WTC11 (cell line): ENCODE measurements at places on chromosomes 3 and 15.

- no peak for DNase-seq
Measured at GRCh38 chr3:129822679-129823078, 70.8 kb downstream of the TMCC1 start.

DNA sequence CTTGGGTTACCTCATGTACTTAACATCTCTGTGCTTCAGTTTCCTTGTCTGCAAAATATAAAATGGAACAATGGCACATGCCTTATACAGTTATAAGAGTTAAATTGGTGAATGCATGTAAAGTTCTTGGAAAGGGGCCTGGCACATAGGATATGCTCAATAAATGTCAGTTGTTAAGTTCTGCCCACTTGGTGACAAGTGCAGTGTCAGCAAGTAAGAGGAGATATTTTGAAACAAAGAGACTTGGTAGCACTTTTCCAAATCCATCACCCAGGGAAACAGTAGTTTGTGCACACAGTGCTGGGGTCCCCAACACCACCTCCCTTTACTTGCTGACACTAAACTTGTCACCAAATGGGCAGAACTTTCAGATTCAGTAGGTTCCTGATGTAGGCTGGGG, 19.1 kb downstream of the LRRC31 start:
- DNase-seq, result no peak

- no peak for DNase-seq
Measured at GRCh38 chr15:63530752-63531299, 26.4 kb downstream of the USP3 start.

- DNase-seq, result no peak
Measured at GRCh38 chr15:101056366-101057334, 137.5 kb downstream of the LRRK1 start.

DNA sequence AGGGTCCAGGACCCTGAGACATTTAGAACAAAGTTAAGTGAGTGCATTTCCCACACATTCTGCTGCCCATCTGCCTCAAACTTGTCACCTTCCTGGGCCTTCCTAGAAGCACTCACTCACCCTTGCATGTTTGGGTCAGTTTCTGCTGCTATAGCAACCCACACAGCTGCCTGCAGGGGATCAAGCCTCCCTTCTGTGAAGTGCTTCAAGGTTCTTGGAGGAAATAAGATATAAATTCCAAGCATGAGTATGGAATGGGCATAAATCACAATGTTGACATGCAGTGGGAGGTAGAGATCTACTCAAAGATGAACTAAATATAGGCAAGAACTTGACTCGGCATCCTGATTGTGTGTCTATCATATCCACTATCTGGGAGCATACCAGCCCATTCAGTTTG, 140.4 kb downstream of the SLC9A9 start:
- no peak for DNase-seq

GRCh38 chr3:48437812-48438211, 2.1 kb downstream of the CCDC51 start:
- no peak for DNase-seq
